ENCODE measurements at places on chromosomes 12 and 14. TPM values are rescaled to one million over a fixed set of nuclear protein-coding genes. Genes with fewer than 3 reads are reported as not detected.

The CLIP1 gene
- total RNA-seq = 19.9 TPM

The OXA1L gene
- total RNA-seq = 102 TPM

The FBXO21 gene
- 22.0 TPM for total RNA-seq

The SLC10A1 gene
- not detected for total RNA-seq

The IL31 gene
- total RNA-seq = not detected
